Hematopoietic multipotent progenitor cell (in vitro differentiated cells): ENCODE measurements at places on chromosomes 7 and 10.

GRCh38 chr10:123140983-123141390 lies 5.2 kb downstream of the HMX3 start:
- no peak for DNase-seq

- DNase-seq: no peak
Observed at GRCh38 chr7:42024537-42024936, 212.5 kb downstream of the GLI3 start.

DNA sequence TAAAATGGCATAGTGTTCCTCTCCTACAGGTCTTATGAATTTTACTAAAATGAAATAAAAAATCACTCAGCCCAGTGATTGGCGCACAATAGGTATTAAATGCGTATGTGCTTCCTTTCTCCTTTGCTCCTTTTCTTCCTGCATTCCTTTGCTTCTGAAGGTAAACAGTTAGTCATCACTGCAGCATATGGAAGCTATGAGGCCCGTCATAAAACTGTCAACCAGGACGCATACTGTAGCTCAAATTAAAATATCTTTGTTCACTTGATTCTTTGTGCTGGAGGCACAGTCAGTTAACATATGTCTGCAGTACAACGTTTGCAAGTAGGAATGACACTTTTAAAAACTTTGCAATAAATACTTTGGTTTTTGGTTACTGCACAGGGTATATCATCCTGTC lies 374.7 kb downstream of the TCERG1L start:
- DNase-seq: no peak

DNA sequence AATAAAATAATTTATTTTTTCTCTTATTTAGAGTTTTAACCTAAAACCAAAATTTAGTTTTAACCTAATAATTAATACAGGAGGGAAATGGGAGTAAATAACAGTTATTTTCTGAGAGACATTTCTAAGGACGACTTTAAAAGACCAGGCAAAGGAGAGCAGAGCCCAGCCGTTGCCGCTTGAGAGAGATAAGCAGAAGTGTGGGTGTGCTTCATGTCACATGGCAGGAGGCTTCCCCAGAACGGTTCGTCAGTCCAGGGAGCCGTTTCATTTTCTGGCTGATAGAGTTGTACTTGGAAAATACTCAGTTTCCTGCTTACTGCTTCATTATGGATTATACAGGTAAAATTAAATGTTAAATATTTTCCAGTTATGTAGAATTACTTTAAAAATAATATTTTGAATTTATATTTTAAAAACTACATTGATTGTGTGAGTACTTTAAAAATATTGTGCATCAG lies 61.4 kb downstream of the ST7 start:
- peak; percentile 57 for DNase-seq

DNA sequence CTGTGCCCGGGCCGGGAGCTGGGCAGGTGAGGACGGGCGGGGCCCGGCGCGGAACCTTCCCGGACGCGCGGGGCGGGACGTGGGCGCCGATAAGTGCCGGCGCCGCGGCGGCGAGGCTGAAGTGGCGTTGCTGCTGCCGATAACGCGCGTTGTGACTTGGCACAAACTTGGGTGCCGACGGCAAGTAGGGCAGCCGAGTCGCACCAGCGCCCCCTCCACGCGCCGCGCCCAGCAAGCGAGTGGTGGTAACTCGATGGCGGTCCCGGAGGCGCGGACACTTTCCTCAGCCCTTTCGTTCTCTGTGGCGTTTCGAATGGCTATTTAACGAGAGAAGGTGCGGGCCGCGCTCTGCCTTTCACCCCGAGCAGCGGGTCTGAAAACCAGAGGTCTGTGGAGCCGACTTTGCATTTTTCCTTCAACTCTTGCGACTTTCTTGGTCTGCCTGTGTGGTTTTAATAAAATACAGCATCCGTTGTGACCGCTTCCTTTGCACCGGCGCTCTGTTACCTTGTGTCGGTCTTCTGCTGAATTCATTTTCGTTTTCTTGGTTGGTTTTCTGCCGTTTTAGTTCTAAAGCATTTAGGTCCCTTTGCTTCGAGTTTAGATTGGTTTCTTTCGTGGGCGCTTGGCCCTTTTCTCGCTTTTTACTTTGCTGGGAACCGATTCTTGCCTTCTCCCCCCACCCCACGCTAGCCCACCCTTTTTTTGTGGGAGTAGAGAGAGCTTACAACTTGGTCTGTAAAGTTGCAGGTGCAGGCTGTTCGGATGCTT lies 701 bp downstream of the STK17A start:
- peak; percentile 84 for DNase-seq

DNA sequence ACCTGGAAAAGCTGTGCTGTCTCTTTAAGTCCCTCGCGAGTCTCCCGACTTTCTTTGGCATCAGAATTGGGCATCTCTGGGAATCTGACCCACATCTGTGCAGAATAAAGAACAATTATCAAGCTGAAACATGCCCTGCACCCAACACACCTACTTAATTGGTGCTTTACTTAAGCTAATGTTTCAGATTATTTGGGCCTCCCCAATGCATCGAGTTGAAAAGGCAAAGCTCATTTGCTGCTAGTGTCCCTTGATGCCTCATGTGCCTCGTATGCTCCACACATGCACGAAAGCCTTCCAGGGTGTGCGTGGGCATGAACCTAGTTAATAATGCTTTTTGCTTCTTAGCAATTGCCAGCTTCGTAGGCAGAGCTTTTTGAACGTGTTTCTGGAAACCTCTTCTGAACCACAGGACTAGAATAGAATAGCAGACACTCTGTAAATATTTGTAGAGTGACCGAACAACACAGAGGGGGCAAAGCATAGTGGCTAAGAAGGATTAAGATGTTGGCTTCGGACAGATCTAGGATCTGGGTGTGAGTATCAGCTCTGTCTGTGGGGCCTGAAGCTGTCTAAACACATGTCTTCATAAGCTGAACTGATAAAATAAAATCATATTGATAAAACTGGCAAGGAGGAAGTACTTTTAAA lies 26.7 kb upstream of the FGFR2 start:
- no peak for DNase-seq

GRCh38 chr7:42883950-42884349 lies 27.9 kb downstream of the C7orf25 start:
- DNase-seq: no peak
